ENCODE measurements at places on chromosomes 4 and X.

DNA sequence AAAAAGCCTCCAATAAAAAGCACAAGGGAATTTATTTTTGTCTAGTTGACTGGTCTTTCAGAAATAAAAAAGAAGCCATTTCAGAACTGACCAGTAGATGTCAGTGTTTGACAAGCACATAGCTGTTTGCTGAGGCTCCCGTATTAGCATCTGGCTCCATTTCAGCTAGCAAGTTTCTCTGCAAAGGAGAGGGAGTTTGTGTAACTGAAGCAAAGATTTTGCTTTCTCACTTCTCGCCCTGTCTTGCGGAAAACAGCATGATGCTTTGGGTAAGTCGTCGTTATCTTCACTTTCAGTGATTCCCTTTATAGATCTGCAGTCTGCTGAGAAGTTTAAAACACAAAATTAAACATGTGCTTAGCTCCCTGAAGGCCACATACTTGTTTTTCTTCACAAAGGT, 85.5 kb downstream of the CT47B1 start:
- DNase-seq, result no peak

- no peak for DNase-seq
Measured at GRCh38 chr4:94635177-94635576, 122.6 kb upstream of the BMPR1B start.

DNA sequence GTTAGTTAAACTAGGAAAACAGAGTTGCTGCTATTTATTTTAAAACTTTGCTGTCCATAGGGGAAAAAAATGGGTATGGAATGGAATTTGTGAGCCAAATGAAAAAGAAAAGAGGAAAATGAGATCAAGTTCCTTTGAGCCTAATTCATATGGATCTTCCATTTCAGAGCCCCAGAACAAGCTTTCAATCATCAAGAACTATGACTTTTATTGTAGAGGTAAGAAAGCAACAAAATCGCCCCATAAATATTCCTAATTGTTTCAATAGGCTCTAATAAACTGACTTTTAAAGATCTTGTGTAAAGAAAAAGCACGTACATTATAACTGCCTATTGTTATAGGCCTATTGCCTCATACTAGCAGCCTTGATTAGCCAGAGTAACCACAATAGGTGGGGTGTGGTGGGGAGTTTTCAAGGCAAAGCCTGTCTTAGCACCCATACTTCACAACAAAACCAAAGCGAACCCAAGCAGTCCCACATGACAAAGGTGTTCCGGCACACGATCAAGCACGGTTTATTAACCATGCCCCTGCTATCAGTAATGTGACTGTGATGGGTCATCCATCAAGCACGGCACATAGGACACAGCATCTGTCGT, 44.4 kb downstream of the RBM47 start:
- DNase-seq, result no peak

GRCh38 chr4:85722807-85723206, 247.9 kb downstream of the ARHGAP24 start:
- no peak for DNase-seq

DNA sequence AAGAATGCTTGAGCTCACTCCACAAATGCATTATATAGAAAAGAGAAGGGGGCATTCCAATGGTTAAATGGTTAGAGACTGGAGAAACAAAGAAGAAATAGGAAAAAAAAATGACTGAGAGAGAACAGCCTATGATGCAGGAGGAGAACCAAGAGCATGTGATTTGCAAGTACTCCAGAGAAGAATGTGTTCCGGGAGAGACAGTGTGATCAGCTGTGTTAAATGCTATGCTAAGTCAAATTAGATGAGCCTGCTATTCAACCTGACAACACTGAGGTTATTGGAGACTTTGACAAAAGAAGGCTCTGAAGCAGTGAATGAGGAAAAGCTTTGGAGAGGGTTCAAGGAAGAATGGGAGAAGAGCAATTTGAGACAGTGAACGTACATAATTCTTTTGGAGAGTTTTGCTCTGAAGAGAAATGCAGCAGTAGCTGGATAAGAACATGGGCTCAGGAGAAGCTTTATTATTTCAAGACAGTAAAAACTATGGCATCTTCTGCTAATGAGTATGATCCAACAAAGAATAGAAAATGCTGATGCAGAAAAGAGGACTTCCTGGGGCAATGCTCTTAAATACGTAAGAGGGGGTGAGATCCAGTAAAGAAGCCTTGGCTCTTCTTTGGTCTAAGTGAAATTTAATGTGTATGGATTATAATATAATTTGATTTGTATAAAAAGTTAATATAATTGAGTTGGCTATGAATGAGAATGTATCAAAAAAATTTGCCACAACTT, 66.3 kb downstream of the PPP3CA start:
- DNase-seq, result no peak

GRCh38 chr4:31106419-31106818, 386.2 kb downstream of the PCDH7 start:
- no peak for DNase-seq

GRCh38 chr4:29043411-29043810, 1676.8 kb upstream of the PCDH7 start:
- no peak for DNase-seq

- no peak for DNase-seq
Measured at GRCh38 chr4:100679926-100680325, 162.1 kb upstream of the EMCN start.

DNA sequence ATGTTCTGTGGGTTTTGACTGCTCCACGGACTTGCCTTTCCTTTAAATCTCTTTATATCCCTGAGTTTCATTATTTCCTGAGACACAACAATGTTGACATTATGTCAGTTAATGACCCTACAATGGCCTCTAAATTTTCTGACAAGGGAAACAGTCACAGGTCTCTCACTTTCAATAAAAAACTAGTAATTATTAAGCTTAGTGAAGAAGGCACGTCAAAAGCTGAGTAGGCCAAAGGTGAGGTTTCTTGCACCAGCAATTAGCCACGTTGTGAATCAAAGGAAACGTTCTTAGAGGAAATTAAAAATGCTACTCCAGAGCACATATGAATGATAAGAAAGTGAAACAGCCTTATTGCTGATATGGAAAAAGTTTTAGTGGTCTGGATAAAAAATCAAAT, 930.2 kb upstream of the GRID2 start:
- no peak for DNase-seq

DNA sequence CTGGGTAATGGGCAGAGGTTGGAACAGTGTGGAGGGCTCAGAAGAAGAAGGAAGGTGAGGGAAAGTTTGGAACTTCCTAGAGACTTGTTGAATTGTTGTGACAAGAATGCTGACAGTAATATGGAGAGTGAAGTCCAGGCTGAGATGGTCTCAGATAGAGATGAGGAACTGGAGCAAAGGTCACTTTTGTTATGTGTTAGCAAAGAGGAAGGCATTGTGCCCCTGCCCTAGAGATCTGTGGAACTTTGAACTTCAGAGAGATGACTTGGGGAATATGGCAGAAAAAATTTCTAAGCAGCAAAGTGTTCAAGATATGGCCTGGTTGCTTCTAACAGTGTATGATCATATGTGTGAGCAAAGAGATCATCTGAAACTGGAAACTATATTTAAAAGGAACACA, 37.9 kb upstream of the MSX1 start:
- no peak for DNase-seq

- no peak for DNase-seq
Measured at GRCh38 chrX:32893751-32894150, 317.6 kb downstream of the DMD start.

GRCh38 chr4:1285790-1286553, 3.7 kb upstream of the MAEA start:
- no peak for DNase-seq
